ENCODE measurements at places on chromosomes 12 and 14. TPM values are rescaled to one million over a fixed set of nuclear protein-coding genes. Genes with fewer than 3 reads are reported as not detected.
A peak's percentile ranks its signal among the peaks of the same experiment; 100 is the strongest.

ACVRL1 gene
- 65.0 TPM for total RNA-seq

CERS5 gene
- total RNA-seq: 35.9 TPM

EML5 gene
- total RNA-seq: 0.93 TPM

C12orf54 gene
- total RNA-seq: 0.31 TPM

CDCA3 gene
- total RNA-seq: 14.0 TPM

FNTB gene
- total RNA-seq: 11.7 TPM

NFE2 gene
- 1.6 TPM for total RNA-seq

ZNF891 gene
- total RNA-seq: 1.9 TPM

ADSS1 gene
- total RNA-seq: 42.3 TPM

CMTM5 gene
- total RNA-seq: 1.1 TPM

LLPH gene
- 19.6 TPM for total RNA-seq

CD163L1 gene
- 9.4 TPM for total RNA-seq

ADAM21 gene
- total RNA-seq: 0.09 TPM

TAS2R42 gene
- total RNA-seq: not detected

ARMH4 gene
- 11.3 TPM for total RNA-seq

DNA sequence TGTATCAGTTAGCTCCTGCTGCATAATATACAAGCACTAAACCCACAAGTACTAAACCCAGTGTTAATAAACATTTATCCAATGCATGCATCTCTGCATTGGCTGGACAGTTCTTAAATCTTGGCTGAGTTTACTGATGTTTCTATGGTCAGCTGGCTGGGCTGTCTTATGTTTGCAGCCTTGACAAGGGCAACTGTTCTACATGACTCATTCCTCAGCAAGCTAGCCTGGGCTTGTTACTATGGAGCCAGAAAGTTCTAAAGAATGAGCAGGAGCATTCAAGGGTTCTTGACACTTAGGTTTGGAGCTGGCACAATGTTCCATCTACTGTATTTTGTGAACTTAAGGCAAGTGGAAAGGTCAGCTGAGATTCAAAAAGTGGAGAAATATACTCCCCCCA is 199.1 kb downstream of the GLT1D1 start:
- DNase-seq: no peak

DNA sequence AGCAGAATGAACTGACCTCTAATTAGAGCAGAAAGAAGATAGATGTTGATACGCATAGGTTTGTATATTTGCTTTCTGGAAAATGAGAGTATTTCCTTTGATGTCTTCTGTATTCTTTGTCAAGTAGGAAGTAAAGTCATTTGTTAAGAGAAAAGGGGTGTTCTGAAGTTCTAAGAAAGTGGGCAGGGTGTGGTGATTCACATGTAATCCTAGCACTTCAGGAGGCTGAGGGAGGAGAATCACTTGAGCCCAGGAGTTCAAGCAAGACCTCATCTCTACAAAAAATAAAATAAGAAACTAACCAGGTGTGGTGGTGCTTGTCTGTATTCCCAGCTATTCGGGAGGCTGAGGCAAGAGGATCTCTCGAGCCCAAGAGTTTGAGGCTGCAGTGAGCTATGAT is 2.8 kb downstream of the RHNO1 start:
- DNase-seq: no peak

GRCh38 chr12:6730169-6730568 is 6.3 kb downstream of the COPS7A start:
- DNase-seq: no peak

DNA sequence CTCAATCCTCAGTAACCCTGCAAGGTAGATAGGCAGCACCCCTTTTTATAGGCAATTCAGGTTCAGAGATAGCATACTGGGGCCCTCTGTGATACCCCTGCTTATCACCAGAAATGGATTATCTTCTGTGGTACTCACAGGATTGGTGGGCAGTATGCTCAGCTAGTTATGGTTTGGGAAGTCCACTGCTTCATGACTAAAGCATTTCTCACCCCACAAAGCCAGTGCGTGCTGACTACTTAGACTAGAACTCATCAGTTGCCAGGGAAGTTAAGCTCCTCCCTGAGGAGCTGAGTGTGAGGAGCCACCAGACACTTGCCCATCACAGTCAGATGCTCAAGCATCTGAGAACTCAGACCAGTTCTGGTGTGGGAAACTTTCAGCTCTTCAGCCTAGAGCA is 76.3 kb downstream of the SCAF11 start:
- DNase-seq: no peak

GRCh38 chr12:14257734-14258574 is 107.5 kb upstream of the ATF7IP start:
- DNase-seq: peak; percentile 99

GRCh38 chr14:90572441-90573150 is 175.8 kb downstream of the CALM1 start:
- DNase-seq: no peak

- DNase-seq: no peak
Observed at GRCh38 chr14:64110802-64111201, 183.4 kb downstream of the ESR2 start.

- DNase-seq: no peak
Observed at GRCh38 chr12:105270671-105271255, 34.8 kb upstream of the APPL2 start.

DNA sequence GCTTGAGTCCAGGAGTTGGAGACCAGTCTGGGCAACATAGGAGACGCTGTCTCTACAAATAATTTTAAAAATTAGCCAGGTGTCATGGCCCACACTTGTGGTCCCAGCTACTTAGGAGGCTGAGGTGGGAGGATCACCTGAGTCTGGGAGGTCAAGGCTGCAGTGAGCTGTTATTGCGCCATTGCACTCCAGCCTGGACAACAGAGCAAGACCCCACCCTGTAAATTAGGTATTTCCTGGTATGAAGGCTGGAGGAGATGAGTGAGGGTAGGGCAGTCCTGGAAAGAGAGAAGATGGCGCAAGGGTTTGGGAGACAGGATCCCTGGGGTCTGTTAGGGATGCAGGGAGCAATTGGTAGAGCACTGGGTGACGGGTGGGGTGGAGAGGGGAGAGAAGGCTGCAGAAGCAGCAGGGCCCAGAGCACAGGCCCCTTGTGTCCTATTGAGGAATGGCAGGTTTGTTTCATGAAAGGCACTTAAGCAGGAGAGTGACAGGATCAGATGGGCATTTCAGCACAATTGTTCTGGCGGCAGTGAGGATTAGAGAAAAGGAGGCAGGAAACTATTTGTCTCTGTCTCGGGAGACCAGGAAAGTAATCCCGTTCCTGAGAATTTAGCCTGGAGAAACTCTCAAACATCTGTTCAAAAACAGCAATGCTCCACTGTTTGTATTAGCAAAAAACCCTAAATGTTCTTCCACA is 47.2 kb upstream of the KTN1 start:
- DNase-seq: peak; percentile 67

DNA sequence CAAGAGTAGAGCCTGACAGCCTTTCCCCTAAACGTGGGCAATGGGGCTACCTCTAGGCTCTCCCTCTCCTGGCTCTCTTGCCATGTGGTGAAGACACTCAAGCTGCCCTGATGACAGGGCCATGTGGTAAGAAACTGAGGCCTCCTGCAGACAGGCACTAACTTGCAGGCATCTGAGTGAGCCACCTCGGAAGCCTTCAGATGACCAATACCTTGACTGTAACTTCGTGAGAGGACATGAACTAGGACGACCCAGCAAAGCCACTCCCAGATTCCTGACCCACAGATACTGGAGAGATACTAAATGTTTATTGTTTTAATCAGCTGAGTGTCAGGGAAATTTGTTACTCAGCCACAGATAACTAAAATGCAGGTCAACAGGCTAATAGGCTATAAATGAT is 96.4 kb downstream of the EFCAB11 start:
- no peak for DNase-seq

- DNase-seq: no peak
Observed at GRCh38 chr12:82694970-82695369, 8.3 kb downstream of the TMTC2 start.

- DNase-seq: no peak
Observed at GRCh38 chr12:56714431-56714929, 10.6 kb downstream of the NACA start.

DNA sequence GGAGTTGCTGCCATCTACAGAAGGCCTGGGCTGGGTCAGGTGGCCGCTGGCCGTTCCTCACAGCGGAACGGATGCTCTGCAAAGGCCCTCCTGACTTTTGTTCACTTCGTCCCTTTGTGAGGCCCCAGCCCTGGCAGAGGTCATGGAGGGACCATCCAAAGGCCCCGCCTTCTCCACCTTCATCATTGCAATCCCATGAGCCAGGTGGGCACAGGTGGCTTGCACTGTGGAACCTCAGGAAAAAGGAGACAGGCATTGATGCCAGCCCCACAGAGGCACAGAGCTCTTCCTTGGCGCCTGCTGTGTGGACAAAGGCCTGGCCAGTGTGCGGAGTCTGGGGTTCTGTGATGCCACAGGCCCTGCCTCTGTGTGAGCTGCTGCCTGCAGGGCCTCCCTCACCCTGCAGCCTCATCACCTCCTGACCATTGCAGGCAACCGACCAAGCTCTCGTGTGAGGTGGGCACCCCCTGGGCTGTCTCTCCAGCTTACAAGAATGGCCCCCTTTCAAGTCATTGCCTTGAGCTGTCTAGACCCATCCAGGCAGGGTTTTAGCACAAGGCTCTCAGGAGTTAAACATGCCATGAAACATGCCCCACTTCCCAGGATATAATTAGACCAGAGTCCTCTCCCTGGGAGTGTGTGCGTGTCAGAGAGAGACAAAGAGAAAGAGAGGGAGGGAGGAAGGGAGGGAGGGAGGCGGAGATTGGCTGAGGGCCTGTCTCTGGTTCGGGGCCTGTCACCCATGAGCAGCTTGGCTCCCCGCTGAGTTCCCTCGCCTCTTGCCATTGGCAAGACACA is 19.3 kb downstream of the NFKBIA start:
- peak; percentile 87 for DNase-seq

DNA sequence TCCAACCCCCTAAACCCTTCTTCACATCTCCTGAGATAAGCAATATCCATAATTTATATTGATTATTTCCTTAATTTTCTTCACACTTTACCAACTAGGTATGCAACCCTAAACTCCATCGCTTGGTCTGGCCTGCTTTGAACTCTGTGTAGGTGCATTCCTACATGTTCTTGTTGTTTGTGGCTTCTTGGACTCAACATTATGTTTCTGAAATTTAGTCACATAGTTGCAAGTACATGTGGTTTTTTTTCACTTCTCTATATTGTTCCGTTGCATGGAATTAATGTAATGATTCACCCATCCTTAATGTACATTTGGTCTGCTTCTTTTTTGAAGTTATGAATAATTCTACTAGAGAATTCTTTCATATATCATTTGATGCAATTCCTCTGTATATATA is 1.6 kb upstream of the TAS2R30 start:
- DNase-seq: no peak

DNA sequence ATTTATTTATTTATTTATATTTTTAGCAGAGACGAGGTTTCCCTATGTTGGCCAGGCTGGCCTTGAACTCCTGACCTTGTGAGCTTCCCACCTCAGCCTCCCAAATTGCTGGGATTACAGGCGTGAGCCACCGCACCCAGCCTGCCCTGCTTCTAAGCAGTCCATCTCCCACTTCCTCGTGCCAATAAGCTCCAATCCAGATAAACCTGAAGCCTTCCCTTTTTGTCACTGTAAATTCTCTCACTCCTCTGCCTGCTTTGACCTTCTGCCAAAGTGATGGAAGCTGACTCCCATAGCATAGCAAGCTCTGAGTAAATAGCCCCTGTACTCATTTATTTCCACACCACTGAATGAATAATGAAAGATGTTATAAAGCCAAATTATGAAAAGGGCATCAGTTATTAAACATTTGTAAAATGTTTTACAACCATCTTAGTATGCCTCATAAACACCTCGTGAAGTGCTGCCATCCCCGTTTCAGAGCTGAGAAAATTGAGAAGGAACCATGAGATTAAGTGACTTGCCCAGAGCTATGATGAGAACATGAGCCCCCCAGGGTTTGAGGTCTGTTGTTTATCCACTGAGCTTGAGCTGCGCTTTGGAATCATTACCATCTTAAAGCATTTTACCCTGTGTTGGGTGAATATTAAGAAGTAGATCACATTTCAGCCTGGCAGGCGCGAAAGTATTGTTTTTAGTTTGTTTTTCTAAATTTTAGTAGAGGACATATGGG is 30.4 kb downstream of the MANSC1 start:
- peak; percentile 66 for DNase-seq

DNA sequence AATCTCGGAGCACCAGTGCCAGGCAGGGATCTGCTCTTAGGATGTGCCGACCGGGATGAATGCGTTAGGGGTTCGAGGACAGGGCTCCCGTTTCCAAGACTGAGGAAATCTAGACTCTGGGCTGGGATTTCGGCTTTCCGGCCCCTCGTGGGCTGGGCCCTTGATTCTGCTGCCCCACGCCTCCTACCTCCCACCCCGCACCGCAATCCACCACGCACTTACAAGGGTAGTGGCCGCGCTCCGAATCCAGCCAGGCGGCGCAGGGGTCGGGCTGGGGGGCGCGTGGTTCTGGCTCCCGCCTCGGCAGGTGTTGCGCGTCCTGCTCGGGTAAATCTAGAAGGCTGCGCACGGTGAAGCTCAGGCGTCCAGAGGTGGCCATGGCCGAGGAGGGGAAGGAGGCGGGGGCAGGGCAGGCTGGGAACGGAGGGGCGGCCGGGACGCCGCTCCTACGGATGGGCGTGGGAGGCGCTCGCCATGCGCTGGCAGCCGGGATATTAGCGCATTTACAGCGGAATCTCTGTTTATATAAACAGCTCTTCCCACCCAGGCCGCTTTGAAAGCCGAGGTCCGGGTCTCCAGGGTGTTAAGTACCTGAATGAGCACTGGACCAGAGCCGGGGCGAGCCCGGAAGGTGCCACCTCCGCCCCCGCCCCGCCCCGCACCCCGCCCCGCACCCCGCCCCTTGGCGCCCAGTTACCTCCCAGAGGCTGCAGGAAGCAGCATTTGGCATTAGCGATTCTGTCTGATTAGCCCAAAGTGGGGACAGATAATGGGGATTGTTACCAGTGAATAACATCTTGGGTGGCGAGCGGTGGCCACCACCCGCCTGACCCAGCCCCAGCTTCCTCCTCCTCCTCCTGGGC is at the start of gene NKX2-8:
Gene NKX2-8 (minus strand): TSS at position 604 of the 863 bp plus-strand sequence. CDS start 225 bp downstream, at position 379.
- DNase-seq: no peak

GRCh38 chr12:62267480-62267879 is 7.3 kb downstream of the USP15 start:
- no peak for DNase-seq

DNA sequence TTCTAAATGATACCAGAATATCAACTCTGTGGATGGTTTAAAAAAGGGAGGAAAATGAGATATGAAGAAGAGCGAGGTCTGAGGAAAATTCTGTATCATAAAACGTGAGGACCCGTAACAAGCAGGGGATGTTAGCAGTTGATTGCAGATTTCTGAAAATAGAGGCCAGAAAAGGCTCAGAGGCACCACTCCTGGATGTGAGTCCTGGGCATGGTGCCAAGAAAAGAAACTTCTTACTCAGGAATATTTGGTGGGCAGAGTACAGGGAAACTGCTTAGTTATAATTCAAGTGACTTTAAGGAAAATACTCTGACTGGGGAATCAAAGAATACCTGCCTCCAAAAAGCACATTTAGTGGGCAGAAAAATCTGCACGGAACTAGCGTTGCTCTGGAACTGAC is 85.5 kb downstream of the PRICKLE1 start:
- peak; percentile 73 for DNase-seq

- peak; percentile 58 for DNase-seq
Observed at GRCh38 chr14:89700801-89701200, 253.7 kb downstream of the EFCAB11 start.

Measured in muscle of leg (tissue), 16 donors.